ENCODE measurements at places on chromosomes 16 and 17.

- ATAC-seq, result no peak
Measured at GRCh38 chr17:307295-307691, 45.3 kb downstream of the RPH3AL start.

DNA sequence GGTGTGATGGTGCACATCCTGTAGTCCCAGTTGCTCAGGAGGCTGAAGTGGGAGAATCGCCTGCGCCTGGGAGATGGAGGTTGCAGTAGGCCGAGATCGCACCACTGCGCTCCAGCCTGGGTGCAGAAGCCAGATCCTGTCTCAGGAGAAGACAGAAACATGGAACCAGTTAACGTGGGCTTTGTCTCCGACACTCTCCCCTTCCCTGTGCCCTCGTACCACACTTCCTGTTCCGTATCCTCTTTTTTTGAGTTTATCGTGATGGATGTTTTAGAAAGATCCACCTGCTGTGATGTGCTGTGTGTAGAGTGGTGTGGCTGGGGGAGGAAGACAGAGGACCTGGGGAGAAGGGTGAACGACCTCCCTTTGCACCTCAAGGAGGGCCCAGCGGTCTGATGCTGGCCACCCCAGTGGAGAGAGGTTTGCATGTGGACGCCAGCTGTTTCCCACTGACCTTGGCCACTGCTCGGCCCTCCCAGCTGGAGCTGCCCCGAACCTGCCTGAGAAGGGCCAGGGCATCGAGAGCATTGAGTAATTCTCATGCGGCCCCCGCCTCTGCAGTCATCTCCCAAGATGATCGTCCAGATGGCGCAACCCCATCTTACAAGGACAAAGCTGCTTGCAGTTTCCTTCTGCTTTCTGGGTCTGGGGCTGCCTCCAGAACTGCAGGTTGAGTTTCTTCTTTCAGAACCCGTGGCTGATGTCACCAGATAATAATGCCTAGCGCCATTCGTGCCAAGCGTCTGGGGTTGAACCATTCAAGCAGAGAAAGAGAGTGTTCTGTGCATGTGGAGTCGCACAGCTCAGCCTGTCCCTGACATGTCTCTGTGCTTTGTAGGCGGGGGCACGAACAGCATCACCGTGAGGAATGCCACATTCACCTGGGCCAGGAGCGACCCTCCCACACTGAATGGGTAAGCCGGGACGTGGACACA is 126.3 kb downstream of the ABCC1 start:
- ATAC-seq, result peak; percentile 37

- peak; percentile 67 for ATAC-seq
Measured at GRCh38 chr17:19533718-19534561, at the start of gene SLC47A1. TSS of gene SLC47A1 (plus strand) at chr17:19533854. CDS start at chr17:19533940, 86 bp downstream.

DNA sequence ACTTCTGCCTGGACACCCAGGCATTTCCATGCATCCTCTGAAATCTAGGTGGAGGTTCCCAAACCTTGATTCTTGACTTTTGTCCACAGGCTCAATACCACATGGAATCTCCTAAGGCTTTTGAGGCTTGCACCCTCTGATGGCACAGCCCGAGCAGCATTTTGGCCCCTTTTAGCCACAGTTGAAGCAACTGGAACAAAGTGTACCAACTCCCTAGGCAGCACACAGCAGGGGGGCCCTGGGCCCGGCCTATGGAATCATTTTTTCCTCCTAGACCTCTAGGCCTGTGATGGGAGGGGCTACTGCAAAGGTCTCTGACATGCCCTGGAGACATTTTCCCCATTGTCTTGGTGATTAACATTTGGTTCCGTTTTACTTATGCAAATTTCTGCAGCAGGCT is 32.0 kb downstream of the ABCC1 start:
- ATAC-seq, result no peak

DNA sequence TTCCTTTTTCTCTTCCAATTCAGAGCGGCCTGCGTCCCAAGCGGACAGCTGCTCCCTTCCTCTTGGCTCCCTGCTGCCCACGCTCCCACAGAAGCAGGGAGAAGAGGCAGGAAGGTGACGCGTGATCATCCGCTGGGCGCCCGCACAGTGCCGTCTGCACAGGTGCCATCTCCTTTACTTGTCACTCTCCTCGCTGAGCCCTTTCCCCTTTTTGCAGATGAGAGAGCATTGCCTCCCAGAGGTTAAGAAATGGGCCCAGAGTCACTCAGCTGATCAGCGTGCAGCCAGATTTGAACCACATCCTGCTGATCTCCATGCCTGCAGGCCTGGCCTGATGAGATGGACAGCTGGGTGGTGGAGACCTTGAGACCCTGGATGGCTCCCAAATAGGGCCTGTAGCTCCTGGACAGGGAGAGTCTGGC is 299.8 kb downstream of the SEC14L1 start:
- no peak for ATAC-seq

- ATAC-seq, result no peak
Measured at GRCh38 chr17:27856676-27857432, 36.3 kb downstream of the LYRM9 start.

DNA sequence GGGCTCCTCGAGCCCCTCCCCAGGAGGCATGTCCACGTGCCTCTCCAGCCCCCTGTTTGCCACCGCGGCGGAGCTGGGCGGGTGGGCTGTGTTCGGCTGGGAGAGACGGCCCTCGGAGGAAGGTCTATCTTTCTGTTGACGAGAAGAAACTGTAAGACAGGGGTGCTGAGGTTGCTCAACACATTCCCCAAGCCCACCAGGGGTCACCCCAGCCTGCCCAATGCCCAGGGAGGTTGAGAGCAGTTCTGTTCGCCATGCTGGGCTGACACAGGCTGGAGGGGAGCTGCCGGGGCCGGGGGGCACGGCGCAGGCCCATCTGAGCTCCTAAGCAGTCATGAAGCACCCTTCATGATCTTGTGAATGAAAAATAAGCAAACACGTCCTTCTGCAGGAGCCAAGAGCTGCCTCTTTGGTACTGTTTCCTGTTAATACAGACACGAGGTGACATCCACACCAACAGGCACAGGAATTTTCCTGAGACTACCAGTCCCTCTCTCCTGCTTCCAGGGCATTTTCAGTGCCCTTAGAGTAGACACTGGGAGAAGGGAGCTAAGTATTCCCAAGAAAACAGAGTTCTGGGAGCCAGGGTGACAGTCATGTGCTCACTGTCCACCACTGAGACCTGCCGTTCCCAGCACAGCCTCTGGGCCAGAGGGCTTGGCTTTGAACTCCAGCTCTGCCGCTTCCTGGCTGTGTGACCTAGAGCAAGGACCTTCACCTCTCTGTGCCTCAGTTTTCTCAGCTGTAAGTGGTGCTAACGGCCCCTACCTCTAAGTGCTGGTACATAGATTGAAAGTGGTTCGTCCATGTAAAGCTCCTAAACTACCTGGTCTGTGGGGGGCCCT is 9.2 kb downstream of the UBALD2 start:
- no peak for ATAC-seq

- ATAC-seq, result peak; percentile 71
Measured at GRCh38 chr16:55370762-55371482, 46.9 kb downstream of the IRX6 start.
